Activated CD8-positive, alpha-beta T cell treated with anti-CD3 and anti-CD28 coated beads for 36 hours (primary cell): ENCODE measurements at places on chromosomes 7 and 10. TPM values are rescaled to one million over a fixed set of nuclear protein-coding genes. Genes with fewer than 3 reads are reported as not detected.
A peak's percentile ranks its signal among the peaks of the same experiment; 100 is the strongest.

GRCh38 chr7:148091882-148092281 lies 498.7 kb upstream of the C7orf33 start:
- H3K4me3 ChIP-seq = no peak overlapping the region
- H3K27ac ChIP-seq = no peak overlapping the region

Gene PRF1
- total RNA-seq = 107 TPM

Gene SGCE
- not detected for total RNA-seq

Gene PILRA
- total RNA-seq = 6.6 TPM

- H3K27ac ChIP-seq = no peak overlapping the region
- H3K4me1 ChIP-seq = no peaks in the 10 kb centered on the region
- H3K4me3 ChIP-seq = no peak overlapping the region
- no peaks in the 10 kb centered on the region for H3K27me3 ChIP-seq
- peak; percentile 56 for DNase-seq
These were observed 59.0 kb downstream of the PALD1 start for GRCh38 chr10:70537398-70538194.

GRCh38 chr10:109892931-109893330 lies 30.4 kb downstream of the XPNPEP1 start:
- DNase-seq = no peak

GRCh38 chr7:4561795-4562194 lies 120.3 kb upstream of the FOXK1 start:
- no peak overlapping the region for H3K4me3 ChIP-seq
- DNase-seq = no peak
- no peaks in the 10 kb centered on the region for H3K4me1 ChIP-seq
- peaks cover 16% of the 10 kb centered on the region for H3K27me3 ChIP-seq

GRCh38 chr7:19567011-19567410 lies 141.8 kb downstream of the POLR1F start:
- no peaks in the 10 kb centered on the region for H3K36me3 ChIP-seq
- DNase-seq = no peak
- no peak overlapping the region for H3K27ac ChIP-seq
- H3K27me3 ChIP-seq = no peaks in the 10 kb centered on the region
- no peaks in the 10 kb centered on the region for H3K4me1 ChIP-seq

Gene TMEM236
- 0.16 TPM for total RNA-seq

DNA sequence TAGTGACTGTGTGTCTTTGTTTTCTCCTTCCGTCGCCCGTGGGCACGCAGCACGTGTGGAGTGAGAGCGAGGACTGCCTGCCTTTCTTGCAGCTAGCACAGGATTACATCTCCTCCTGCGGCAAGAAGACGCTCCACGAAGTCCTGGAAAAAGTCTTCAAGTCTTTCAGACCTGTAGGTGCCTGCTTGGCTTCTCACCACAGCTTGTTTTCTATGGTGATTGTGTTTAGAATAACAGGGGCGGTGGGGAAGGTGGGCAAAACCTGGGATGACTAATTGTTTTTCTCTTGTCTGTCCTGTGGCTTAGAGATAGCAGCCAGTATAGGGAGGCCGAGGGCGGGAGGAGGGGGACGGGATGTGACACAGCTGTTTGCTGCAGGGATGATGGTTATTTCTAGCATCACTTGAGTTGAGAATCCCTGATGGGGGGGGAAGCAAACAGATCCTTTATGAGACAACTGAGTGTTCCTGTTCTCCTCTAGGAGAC lies 11.4 kb downstream of the MTURN start:
- no peaks in the 10 kb centered on the region for H3K27me3 ChIP-seq
- H3K27ac ChIP-seq = no peak overlapping the region
- no peak overlapping the region for H3K4me3 ChIP-seq

DNA sequence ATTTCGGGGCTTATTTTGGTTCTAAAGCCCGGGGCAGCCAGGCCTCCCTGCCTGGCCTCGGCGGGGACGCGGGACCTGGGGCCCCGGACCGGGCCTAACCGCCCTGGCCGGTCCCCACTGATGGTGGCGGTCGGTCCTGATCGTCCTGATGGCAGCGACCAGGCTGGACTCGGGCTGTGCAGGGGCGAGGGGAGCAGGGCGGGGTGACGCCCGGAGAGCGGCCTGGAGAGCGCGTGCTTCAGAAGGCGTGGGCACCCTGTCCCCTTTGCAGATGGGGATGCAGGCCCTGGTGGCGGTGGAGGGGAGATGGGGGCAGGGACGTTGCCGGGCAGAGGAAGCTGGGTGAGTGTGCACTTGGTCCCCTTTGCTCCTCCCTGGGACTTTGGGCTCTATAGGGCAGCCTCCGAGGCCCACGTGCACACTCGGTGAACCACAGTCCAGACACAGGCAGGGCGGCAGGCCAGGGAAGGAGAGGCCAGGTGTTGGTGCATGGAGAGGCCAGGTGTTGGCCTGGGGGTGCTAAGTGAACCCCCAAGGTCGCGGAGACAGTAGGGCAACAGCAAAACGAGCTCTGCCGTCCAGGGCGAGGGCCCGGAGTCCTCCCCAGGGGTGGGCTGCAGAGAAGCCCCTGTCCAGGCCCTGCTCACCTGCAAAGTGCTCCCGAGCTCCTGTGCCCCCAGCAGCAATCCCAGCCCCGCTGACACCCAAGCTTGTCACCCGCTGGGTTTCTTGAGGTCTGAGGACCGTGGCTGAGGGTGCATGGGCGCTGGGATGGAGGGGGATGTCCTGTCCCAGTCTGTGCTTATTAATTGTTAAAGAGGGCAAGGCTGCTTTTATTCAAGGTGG lies 42.4 kb upstream of the FAM20C start:
- DNase-seq = peak; percentile 62
- peaks cover 12% of the 10 kb centered on the region for H3K4me1 ChIP-seq
- peak overlapping the region; percentile 91 for H3K4me3 ChIP-seq
- H3K27ac ChIP-seq = peak overlapping the region; percentile 100
- H3K27me3 ChIP-seq = no peaks in the 10 kb centered on the region

Gene AKR1C8
- not detected for total RNA-seq

DNA sequence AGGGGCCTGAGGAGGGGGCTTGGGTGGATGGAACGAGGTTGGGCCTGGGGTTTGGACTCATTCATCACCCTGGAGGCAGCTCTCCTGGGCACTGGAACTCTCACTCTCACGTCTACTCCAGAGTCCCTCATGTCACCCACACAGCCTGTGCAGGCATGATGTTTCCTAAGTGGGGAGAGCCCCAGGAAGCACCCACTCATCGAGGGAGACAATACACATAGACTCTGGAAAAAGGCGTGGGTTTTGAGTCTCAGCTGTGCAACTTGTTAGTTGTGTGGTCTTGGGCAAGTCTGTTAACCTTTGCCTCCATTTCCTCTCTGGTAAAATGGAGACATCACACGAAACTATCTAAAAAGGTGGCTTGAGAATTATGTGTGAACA lies 25.9 kb upstream of the RBM20 start:
- H3K27me3 ChIP-seq = no peaks in the 10 kb centered on the region
- H3K36me3 ChIP-seq = no peaks in the 10 kb centered on the region
- peak; percentile 77 for DNase-seq
- H3K4me1 ChIP-seq = peaks cover 59% of the 10 kb centered on the region
- H3K4me3 ChIP-seq = no peak overlapping the region
- H3K27ac ChIP-seq = peak overlapping the region; percentile 91

Gene TACC2
- not detected for total RNA-seq

Gene ACBD5
- 17.0 TPM for total RNA-seq
